Stimulated activated naive CD4-positive, alpha-beta T cell treated with Interleukin-2 at 50 U/mL for 16 hours (primary cell): ENCODE measurements at places on chromosomes 3 and 15.

GRCh38 chr15:60591496-60592370, 112.8 kb upstream of the ICE2 start:
- DNase-seq = peak; percentile 61

GRCh38 chr3:56321383-56321782, 146.9 kb downstream of the ERC2 start:
- no peak for DNase-seq

- DNase-seq = no peak
Observed at GRCh38 chr3:147705651-147706051, 296.5 kb downstream of the ZIC1 start.

DNA sequence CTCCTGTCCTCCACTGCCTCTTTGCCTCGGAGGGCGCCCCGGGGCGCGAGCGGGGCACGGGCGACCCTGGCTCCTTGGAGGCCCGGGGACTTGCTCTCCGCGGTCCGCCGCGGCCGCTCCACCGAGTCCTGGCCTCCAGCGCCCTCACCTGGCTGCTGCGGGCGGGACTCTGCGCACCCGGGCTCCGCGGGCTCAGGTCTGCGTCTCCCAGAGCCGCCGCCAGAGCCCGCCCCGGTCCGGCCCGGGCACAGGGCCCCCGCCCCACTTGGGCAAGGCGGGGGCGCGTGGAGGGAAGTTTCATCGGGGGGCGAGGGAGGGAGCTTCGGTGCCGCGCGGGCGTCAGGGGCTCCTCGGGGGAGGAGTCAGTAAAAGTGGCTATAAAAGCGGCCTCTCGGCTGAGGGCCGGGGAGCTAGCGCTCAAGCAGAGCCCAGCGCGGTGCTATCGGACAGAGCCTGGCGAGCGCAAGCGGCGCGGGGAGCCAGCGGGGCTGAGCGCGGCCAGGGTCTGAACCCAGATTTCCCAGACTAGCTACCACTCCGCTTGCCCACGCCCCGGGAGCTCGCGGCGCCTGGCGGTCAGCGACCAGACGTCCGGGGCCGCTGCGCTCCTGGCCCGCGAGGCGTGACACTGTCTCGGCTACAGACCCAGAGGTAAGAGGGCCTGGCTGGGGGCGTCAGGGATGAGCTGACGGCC, at the start of gene CEMIP:
TSS of gene CEMIP (plus strand) at position 407 of the 694 bp plus-strand sequence. CDS start 94,510 bp downstream, outside the sequence.
- peak; percentile 9 for DNase-seq

DNA sequence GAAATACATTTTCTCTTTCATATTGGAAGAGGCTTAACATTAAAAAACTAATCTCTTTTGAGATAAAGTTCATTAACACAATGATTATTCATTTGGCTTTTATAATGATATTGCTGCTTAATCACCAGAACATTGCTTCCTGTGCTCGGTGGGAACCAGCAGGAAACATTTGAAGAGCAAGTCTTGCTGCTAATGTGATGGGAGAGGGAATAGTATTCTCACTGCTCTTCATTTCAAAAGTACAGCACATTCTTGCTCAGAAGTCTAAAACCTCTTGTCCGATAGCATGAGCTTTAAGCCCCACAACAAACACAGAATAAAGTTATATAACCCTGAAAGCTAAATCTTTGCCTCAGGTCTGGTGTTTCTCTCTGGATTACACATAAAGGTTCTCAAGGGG, 190.8 kb upstream of the CNTN4 start:
- no peak for DNase-seq

DNA sequence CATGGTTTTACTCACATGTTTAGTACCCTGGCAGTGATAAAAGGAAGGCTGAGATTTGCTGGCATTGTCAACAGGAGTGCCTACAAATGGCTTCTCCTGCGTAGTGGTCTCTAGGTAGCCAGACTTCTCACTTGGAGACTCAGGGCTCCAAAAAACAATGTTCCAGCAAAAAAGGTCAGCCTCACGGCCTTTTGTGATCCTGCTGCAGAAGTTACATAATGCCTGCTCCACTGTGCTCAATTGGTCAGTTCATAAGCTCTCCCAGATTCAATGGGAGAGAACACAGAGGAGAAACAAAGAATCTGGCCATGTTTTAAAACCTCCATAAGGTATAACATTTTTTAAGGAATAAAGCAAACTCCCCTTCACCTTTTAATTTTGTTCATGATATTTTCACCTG, 76.1 kb upstream of the CMSS1 start:
- no peak for DNase-seq

GRCh38 chr3:123155471-123156011, 46.2 kb upstream of the SEC22A start:
- DNase-seq = no peak

DNA sequence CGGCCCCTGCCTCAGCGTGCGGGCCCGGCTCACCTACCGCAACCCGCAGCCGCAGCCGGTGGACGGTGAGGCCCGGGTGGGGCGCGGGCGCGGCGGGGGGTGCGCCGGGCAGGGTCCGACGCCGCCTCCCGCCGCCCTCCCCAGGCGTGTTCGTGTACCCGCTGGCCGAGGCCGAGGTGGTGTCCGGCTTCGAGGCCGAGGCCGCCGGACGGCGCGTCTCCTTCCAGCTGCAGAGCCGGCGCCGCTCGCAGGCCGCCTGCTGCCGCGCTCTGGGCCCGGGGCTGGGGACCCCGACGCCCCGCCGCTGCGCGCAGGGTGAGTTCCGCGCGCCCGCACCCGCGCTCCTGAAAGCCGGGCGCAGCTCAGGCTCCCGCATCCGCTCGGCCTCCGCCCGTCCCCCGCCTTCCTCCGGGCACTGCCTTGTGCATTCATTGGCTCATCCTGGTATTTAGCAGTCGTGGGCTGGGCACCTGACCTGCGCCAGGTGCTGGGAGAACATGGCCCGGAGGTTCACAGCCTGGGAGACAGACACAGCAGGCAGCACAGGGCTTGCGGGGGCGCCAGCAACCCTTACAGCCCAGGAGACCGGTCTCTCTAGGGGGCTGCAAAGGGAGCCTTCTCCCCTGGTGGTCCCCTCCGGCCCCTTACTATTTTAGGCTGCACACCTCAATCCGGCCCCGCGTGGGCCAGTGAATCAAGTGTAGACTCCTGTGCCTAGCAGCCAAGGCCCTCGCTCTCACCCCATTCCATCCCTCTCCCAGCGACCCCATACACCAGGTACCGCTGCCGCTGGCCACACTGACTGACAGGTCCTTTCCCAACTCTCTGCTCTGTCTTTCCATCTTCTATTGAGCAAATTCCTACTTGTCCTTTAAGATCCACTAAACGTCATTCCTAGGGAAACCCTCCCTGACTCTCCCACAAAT, 1.5 kb downstream of the VWA5B2 start:
- no peak for DNase-seq

DNA sequence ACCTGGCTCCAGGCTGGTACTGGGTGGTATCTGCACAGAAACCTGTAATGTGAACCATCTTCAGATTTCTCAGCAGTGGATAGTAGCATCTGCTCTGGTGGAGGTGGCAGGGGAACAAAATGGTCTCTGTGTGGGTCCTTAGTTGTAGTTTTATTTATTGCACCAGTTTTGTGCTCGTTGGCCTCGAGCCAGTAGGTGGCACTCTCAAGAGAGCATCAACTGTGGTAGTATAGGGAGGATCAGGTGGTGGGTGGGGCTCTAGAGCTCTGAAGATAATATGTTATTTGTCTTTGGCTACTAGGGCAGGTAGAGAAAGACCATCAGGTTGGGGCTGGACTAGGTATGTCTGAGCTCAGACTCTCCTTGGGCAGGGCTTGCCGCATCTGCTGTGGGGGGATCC, 254.0 kb upstream of the GPR149 start:
- no peak for DNase-seq

DNA sequence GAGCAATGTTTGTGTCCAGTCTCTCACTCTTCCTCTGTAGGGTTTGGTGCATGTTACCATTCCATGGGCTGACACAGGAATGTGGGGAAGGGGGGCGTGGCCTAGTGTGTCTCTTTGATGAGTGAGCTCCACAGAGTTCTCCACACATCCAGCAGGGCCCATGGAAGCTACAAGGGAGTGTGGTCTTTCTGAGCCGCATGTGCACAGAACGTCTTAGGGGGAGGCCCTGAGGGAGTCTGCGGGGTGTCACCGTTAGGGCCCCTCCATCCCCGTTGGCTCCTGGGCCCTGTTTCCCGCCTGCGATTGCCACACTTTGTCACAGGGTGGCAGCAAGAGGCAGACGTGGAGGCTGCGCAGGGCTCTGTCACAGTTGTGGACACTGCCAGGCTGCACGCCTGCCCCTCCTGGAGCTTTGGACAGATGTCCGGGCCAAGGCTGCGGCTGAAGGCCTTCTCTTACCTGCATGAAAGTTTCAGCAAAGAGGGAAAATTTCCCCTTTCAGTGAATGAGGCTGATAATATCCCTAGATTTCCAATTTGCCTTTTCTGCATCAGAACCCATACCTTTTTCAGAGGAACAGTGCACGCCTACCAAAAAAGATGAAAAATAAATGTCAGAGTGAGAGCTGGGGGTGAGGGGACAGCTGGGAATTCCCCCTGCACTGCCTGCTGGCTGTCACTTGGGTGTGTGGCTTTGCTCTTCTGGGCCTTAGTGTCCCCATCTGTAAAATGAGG, 24.3 kb downstream of the CACNA2D3 start:
- no peak for DNase-seq

DNA sequence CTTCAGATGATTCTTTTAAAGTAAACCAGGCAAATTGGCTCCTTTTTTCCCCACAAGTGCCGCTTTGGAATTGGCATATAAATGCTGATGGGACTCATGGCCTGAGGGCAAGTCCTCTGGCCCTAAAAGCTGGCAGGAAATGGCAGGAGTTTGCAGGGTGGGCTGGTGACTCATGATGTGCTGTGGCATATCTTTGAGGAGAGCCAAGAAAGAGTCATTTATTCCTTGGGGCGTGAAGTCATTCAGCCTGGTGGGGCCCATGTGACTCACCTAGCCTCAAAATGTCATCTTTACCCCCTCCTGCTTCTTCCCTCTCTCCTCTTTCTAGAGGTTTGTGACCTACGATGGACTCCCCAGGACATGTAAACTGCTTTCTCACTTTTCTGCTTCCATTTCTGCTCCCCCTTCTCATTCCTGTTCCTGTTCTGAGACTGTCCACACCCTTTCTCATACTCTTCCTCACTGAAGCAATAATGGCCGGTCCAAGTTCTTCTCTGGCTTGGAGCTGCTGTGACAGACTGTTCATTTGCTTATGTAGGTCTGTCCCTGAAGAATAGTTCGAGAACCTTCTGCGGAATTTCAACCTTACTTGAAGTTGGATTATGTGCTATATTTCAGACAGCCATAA, 326.1 kb downstream of the SATB1 start:
- DNase-seq = no peak

- DNase-seq = no peak
Observed at GRCh38 chr3:138433892-138434275, 532 bp upstream of the ESYT3 start.

- DNase-seq = no peak
Observed at GRCh38 chr15:63953524-63953923, 92.8 kb downstream of the DAPK2 start.

GRCh38 chr3:37096975-37097374, 77.4 kb downstream of the LRRFIP2 start:
- DNase-seq = no peak

GRCh38 chr15:78457101-78457500, 19.1 kb downstream of the IREB2 start:
- no peak for DNase-seq

- DNase-seq = no peak
Observed at GRCh38 chr3:113200946-113201345, 10.4 kb upstream of the BOC start.

DNA sequence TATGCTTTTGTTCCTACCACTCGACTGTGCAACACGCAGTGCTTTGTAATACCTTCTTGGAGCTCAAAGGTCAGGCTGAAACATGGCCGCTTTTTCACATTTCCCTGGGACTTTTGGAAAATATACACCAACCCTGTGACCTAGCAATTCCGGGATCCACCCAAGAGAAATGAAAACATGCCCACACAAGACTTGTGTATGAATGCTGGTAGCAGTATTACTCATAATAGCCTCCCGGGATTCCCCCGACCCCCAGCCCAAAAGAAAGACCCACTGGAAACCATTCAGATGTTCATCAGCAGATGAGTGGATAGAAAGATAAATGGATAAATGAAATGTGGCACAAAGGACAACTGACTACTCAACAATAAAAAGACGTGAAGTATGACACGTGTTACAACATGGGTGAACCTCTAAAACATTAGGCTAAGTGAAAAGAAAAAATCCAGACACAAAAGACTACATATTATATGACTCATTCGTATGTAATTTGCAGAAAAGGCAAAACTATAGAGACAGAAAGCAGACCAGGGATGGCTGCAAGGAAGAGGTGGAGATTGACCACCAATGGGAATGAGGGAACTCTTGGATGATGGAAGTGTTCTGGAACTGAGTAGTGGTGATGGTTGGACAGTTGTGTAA, 104.1 kb downstream of the PGPEP1L start:
- no peak for DNase-seq

DNA sequence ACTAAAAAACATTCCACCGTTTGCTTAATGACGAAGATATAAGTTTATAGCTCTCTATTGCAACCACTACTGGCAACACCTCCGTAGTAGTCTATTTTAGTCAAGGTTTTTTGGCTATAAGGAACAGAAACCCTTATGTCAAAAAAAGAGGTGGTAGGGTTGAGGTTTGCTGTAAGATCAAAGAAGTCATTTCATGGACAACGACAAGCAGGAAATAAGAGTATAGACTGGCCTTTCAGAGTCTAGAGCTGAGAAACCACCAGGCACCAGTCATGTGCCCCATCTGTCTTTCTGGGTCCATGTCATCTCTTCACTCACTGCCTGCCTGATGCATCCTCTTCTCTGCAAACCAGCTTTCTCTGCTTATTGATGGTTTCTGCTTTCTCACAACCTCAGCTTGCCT, 42.7 kb downstream of the THBS1 start:
- peak; percentile 36 for DNase-seq

DNA sequence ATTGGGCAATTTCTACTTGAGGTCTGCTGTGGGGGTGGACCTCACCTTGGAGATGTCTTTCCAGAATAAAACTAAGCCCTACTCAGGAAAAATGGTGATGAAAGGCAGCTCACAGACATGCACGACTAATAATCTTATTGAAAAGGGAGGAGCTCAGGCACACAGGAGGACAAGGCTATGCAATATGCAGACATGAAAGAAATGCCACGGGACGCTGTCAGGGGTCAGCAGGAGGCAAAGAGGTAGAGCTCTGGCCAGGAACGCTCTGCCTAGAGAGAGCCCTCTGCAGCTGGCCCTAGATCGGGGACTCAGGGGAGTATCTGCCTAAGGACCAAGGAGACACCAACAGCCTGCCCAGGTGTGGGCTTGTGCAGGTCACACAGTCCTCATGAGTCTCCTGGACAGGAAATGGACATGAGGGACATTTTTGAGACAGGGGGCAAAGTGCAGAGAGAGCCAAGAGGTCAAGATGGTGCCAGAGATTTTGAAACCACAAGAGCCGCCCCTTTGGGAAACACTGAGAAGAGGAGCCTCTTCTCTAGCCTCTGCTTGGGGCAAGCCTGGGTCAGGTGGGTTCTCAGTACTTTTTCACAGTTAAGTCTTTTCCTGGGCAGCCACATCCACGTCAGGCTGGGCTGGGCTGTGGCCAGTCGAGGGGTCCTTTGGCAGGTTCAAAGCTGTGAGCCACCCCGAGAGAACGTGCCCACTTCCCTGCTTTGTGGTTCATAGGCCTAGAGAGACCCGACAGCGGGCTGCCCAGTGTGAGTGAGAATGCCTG, 23.2 kb downstream of the EAF1 start:
- no peak for DNase-seq

GRCh38 chr15:62927836-62928235, 114.7 kb upstream of the TPM1 start:
- no peak for DNase-seq

GRCh38 chr3:36166477-36166876, 213.8 kb upstream of the STAC start:
- DNase-seq = no peak
